Upper lobe of left lung (tissue), 6 donors: ENCODE measurements at places on chromosomes 2 and 18. TPM values are rescaled to one million over a fixed set of nuclear protein-coding genes. Genes with fewer than 3 reads are reported as not detected.

Gene ASB18
- total RNA-seq, result not detected

DNA sequence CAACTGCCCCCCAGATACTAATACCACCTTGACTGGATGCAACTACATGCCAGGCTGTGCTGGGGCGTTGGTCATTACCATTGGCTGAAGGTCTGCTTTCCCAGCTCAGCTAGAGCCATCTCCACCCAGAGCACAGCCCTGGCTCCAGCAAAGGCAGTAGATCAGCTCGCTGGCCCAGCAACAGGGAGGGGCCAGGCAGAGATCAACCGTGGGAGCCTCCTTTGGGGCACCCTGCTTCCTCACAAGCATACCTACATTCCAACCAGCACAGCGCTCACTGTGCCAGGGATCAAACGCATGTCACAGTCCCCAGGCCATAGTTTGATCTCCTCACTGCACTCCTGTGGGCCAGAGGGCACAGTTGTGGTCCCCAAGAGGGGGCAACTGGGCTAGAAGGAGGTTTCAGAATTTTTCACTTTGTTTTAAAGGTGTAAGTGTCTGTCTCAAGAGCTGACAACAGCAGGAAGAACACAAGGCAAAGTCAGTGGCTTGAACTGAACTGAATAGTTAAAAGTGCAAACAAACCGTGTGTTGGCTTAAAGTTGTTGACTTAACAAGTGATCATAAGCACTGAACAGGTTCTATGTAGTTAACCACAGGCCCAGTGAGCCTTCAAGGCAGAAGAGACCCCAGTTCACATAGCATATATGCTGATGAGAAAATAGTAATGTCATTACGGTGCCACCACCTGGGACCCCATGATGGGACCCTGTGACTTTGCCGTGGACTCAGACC is 70.1 kb upstream of the BZW1 start:
- H3K4me3 ChIP-seq, result no peak overlapping the region
- no peaks in the 10 kb centered on the region for H3K27me3 ChIP-seq

DNA sequence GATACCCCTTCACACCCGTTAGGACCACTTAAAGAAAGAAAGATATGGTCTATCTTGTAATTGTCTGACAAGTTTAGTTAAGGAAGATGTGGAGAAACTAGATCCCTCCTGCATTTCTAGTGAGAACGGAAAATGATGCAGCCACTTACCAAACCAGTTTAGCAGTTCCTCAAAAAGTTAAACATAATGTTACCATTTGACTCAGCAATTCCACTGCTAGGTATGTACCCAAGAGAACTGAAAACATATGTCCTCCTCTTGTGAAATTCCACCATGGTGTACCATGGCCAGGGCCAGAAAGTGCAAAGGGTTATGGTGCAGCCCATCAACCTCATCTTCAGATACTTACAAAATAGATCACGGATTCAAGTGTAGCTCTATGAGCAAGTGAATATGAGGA is 79.0 kb upstream of the ID2 start:
- H3K4me1 ChIP-seq, result peaks cover 5% of the 10 kb centered on the region
- no peak for DNase-seq
- no peaks in the 10 kb centered on the region for H3K27me3 ChIP-seq
- H3K4me3 ChIP-seq, result no peak overlapping the region
- no peak overlapping the region for H3K27ac ChIP-seq

- H3K4me1 ChIP-seq, result no peaks in the 10 kb centered on the region
- H3K4me3 ChIP-seq, result no peak overlapping the region
- no peak overlapping the region for H3K27ac ChIP-seq
- no peak for DNase-seq
- H3K36me3 ChIP-seq, result no peaks in the 10 kb centered on the region
These were observed 288.7 kb downstream of the LPIN1 start for GRCh38 chr2:12035029-12035720.

- no peak for DNase-seq
- no peak overlapping the region for H3K4me3 ChIP-seq
- H3K4me1 ChIP-seq, result no peaks in the 10 kb centered on the region
- H3K27me3 ChIP-seq, result no peaks in the 10 kb centered on the region
- no peak overlapping the region for H3K27ac ChIP-seq
These were observed 236.5 kb downstream of the AKAIN1 start for GRCh38 chr18:4960578-4960977.

Gene RNF25
- total RNA-seq, result 7.3 TPM

Gene FTCDNL1
- 2.9 TPM for total RNA-seq

Gene DNER
- total RNA-seq, result 2.1 TPM

DNA sequence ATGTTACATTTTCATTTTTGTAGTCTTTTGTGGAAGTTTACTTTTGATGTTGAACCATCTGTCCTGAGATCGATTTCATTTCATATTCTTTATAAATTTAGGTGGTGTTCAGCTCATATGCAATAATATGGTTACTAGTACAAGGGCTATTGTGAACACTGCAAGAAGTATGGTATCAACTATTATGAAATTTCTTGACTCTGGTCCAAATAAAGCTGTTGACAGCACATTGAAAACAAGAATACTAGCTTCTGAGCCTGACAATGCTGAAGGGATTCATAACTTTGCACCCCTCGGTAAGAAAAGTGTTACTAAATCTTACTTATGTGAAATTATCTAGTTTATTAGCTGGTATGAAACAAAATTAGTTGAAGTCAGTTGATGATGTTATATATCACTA is 124.9 kb upstream of the TTC27 start:
- H3K4me3 ChIP-seq, result no peak overlapping the region
- H3K36me3 ChIP-seq, result peaks cover 9% of the 10 kb centered on the region
- H3K4me1 ChIP-seq, result no peaks in the 10 kb centered on the region
- DNase-seq, result no peak
- no peaks in the 10 kb centered on the region for H3K27me3 ChIP-seq
- H3K27ac ChIP-seq, result no peak overlapping the region

DNA sequence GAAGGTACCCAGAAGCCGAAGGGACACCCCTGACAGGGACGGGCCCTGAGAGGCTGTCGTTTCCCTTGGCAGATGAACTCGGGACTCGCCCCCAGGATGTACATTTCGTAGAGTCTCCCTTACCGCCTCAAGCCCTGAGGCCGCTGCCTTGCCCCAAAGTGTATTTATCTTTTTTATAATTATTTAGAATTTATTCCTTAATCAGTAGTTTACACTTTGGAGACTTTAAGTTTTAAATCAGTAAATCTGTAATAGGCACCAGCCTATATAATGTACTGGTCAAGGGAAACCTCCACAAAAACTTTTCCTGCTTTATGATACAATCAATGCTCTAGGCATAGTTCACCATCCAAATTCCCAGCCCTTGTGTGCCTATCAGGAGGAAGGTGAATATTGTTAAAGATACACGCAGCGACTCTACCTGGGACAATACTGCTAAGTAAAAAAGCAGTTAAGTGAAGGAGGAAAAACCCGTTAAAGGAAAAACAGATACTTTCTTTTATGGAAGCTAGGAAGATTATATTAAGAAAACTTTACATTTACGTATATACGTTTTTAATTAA is 848 bp downstream of the VRK2 start:
- H3K4me3 ChIP-seq, result peak overlapping the region; percentile 67
- H3K36me3 ChIP-seq, result peaks cover 4% of the 10 kb centered on the region
- DNase-seq, result no peak
- no peaks in the 10 kb centered on the region for H3K27me3 ChIP-seq

GRCh38 chr2:171598713-171599319 is 76.5 kb downstream of the CYBRD1 start:
- no peak for DNase-seq
- no peak overlapping the region for H3K4me3 ChIP-seq
- no peaks in the 10 kb centered on the region for H3K4me1 ChIP-seq
- H3K36me3 ChIP-seq, result no peaks in the 10 kb centered on the region
- H3K27ac ChIP-seq, result no peak overlapping the region

DNA sequence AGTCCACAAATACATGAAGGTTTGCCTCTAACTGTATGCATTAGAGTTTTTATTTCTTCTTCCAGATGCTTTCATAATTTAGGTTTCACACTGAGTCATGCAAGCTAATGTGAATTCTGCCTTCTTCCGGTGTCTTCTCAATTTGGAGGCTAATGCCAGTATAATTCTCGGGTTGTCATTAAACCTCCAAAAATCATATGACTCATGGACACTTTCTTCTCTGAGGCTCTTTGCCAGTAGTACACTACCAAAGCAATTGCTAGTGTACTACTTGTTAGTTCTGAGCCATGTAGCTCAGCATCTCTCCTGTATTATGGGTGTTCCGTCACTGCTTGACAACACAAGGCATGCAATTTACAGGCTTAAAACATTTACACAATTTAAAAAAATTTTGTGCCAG is 137.1 kb downstream of the VWC2L start:
- H3K27ac ChIP-seq, result no peak overlapping the region
- H3K36me3 ChIP-seq, result no peaks in the 10 kb centered on the region
- no peaks in the 10 kb centered on the region for H3K27me3 ChIP-seq
- H3K4me3 ChIP-seq, result no peak overlapping the region
- no peak for DNase-seq

Gene ACMSD
- total RNA-seq, result not detected

DNA sequence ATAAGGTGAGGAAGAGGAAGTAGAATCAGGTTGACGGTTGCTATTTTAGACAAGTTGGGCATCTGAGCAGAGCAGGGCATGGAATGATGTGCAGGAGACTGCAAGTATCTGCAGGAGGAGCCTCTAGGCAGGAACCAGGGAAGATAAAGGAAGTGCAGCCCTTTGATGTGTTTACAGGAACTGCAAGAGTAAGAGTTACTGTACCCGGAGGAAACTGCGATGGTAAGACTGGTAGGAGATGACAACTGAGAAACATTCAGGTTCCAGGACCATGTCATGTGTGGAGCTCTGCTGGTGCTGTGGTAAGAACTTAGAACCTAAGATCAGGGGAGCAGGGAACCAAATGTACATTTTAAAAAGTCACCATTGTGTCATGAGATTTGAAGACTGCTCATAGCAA is 134.3 kb upstream of the STON1 start:
- H3K4me3 ChIP-seq, result no peak overlapping the region
- DNase-seq, result no peak
- H3K27me3 ChIP-seq, result no peaks in the 10 kb centered on the region
- H3K4me1 ChIP-seq, result no peaks in the 10 kb centered on the region
- H3K36me3 ChIP-seq, result no peaks in the 10 kb centered on the region

Gene FKBP1B
- total RNA-seq, result 17.0 TPM

GRCh38 chr2:42658306-42658705 is 89.9 kb downstream of the MTA3 start:
- no peak overlapping the region for H3K27ac ChIP-seq
- no peaks in the 10 kb centered on the region for H3K36me3 ChIP-seq
- H3K27me3 ChIP-seq, result no peaks in the 10 kb centered on the region
- DNase-seq, result no peak

Gene MGAT4A
- 48.5 TPM for total RNA-seq

- no peaks in the 10 kb centered on the region for H3K36me3 ChIP-seq
- no peaks in the 10 kb centered on the region for H3K27me3 ChIP-seq
- no peak overlapping the region for H3K27ac ChIP-seq
These were observed 156.7 kb downstream of the CPS1 start for GRCh38 chr2:210713122-210713521.

Gene NPHP1
- 5.0 TPM for total RNA-seq

Gene SH3RF3
- 9.2 TPM for total RNA-seq

Gene CROCC2
- 0.23 TPM for total RNA-seq

- no peaks in the 10 kb centered on the region for H3K4me1 ChIP-seq
- no peaks in the 10 kb centered on the region for H3K27me3 ChIP-seq
- no peak overlapping the region for H3K4me3 ChIP-seq
- H3K27ac ChIP-seq, result no peak overlapping the region
- DNase-seq, result no peak
These were observed 109.9 kb downstream of the MSTN start for GRCh38 chr2:189952536-189953109.

GRCh38 chr2:72673279-72673678 is 152.6 kb downstream of the EXOC6B start:
- H3K27ac ChIP-seq, result no peak overlapping the region
- H3K36me3 ChIP-seq, result no peaks in the 10 kb centered on the region
- no peaks in the 10 kb centered on the region for H3K4me1 ChIP-seq
- no peak overlapping the region for H3K4me3 ChIP-seq
- no peaks in the 10 kb centered on the region for H3K27me3 ChIP-seq

DNA sequence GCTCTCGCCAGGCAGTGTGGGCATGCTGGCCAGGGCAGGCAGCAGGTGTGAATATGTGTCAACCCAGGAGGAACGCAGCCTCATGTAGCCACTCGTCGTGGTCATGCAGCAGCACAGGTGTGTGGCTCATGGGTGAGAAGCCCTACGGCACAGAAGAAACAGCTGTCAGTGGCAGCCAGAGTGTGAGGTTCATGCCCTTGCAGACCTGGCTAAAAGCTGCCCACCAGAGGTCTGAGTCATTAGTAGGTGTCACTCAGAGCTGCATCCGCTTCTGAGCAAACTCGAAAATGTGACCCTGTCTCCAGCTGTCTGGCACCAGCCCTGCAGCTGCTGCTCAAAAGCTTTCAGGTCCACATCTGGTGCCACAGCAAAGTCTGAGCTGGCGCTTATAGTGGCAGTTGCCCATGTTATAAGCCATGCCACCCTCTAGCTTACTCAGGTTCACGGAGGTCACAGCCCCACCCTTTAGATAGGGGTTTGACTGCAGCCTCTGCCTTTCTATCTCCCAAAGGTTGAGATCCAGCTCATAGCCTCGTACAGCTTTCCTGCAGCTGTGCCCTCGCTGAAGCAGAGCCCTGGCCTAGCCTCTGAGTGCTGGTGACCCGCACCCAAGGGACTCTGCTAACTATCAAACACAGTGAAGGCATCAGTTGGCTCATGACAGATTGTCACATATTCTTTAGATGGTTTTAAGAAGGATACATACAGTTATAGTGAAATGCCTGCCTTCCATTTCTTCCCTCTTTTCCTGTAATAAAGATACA is 195.0 kb downstream of the CCDC102B start:
- H3K4me3 ChIP-seq, result no peak overlapping the region
- no peak for DNase-seq
- H3K36me3 ChIP-seq, result no peaks in the 10 kb centered on the region

Gene ITPRIPL1
- 1.0 TPM for total RNA-seq

Gene GBX2
- not detected for total RNA-seq

- H3K27me3 ChIP-seq, result no peaks in the 10 kb centered on the region
- no peak overlapping the region for H3K4me3 ChIP-seq
- no peak overlapping the region for H3K27ac ChIP-seq
- no peaks in the 10 kb centered on the region for H3K36me3 ChIP-seq
- no peak for DNase-seq
These were observed 227.3 kb upstream of the TANK start for GRCh38 chr2:160932960-160933359.

DNA sequence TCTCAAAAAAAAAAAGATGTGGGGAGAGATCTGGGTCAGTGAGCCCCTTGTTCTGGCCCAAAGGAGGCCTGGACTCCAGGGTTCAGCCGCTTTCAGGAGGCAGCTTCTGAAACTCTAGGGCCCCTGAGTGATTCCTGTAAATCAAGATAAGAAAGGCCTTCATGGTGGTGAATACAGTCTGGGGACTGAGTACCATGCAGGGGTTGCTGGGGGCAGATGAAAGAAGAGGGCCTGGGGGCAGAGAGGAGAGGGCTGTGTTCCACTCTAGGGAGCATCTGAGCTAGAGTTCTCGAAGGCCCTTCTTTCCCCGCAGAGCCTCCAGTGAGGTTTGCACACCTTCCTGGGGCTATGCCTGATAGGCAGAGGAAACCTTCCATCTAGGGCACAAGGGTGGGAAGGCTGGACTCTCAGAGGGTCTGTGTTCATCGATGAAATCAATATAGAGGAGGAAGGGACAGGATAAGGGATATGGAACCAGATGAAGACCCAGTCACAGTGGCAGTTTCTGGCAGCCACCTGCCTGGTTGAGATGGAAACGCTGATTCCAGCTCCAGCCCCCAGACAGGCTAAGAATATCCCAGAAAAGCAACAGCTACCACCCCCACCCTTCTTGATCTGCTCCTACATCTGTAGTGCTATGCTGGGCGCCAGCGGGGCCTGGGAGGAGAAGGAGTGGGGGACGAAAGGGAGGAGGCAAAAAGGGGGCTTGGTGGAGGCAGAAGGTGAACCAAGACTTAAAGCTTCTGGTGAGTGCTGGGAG is 4.7 kb upstream of the CDK5R2 start:
- H3K27ac ChIP-seq, result no peak overlapping the region
- H3K4me3 ChIP-seq, result no peak overlapping the region
- no peak for DNase-seq
- no peaks in the 10 kb centered on the region for H3K36me3 ChIP-seq
